Kidney (tissue), 22 donors: ENCODE measurements at places on chromosomes 16 and 17. TPM values are rescaled to one million over a fixed set of nuclear protein-coding genes. Genes with fewer than 3 reads are reported as not detected.
A peak's percentile ranks its signal among the peaks of the same experiment; 100 is the strongest.

GRCh38 chr17:14209215-14209614 is 27.4 kb downstream of the CDRT15 start:
- H3K27me3 ChIP-seq = no peaks in the 10 kb centered on the region
- no peak overlapping the region for H3K27ac ChIP-seq
- H3K4me1 ChIP-seq = no peaks in the 10 kb centered on the region
- DNase-seq = no peak
- H3K4me3 ChIP-seq = no peak overlapping the region

- no peaks in the 10 kb centered on the region for H3K36me3 ChIP-seq
- no peaks in the 10 kb centered on the region for H3K27me3 ChIP-seq
- no peak overlapping the region for H3K27ac ChIP-seq
- peaks cover 6% of the 10 kb centered on the region for H3K4me1 ChIP-seq
- H3K4me3 ChIP-seq = no peak overlapping the region
Observed at GRCh38 chr17:38417210-38417951, 10.9 kb upstream of the ARHGAP23 start.

GRCh38 chr16:1532771-1533170 is 695 bp upstream of the TMEM204 start:
- H3K36me3 ChIP-seq = no peaks in the 10 kb centered on the region
- DNase-seq = no peak
- H3K4me3 ChIP-seq = no peak overlapping the region

The KRT23 gene
- total RNA-seq = 4.2 TPM

GRCh38 chr16:81357711-81358260 is 43.0 kb downstream of the GAN start:
- peaks cover 3% of the 10 kb centered on the region for H3K36me3 ChIP-seq
- H3K27ac ChIP-seq = no peak overlapping the region
- no peak for DNase-seq
- H3K27me3 ChIP-seq = no peaks in the 10 kb centered on the region

DNA sequence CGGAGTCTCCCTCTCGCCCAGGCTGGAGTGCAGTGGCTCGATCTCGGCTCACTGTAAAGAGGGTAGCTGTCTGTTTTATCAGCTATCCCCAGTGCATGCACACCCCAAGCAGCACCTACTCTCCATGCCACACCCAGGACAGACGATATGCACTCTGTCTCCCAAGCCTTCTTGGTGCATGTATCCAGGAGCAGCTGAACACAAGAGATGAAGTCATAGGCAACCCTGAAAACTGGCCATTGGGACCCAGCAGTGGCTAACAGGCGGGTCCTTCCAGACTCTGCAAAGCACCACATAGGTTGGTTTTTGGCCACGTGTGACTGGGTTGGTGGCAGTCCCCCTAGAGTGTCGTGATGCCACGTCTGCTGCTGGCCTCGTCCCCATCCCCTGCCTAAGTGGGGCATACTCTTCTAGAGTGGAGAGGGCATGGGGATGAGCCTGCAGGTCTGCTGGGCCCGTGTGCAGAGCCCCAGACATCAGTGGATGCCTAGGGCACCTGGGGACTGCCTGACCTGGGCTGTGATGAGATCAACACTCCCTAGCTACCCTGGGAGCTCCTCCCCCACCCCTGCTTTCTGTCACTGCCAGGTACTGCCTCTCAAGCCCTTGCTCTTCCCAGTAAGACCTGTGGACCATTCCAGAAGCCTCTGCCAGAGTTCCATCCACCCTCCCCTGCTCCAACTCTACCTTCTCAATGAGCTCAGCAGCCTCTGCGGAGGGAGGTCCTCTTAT is 9.3 kb downstream of the PDE6G start:
- no peak overlapping the region for H3K27ac ChIP-seq
- H3K4me3 ChIP-seq = no peak overlapping the region
- peaks cover 11% of the 10 kb centered on the region for H3K27me3 ChIP-seq

GRCh38 chr17:63579633-63580032 is 21.1 kb upstream of the TACO1 start:
- H3K27me3 ChIP-seq = no peaks in the 10 kb centered on the region
- peaks cover 5% of the 10 kb centered on the region for H3K36me3 ChIP-seq
- DNase-seq = no peak

The SPATA22 gene
- 0.31 TPM for total RNA-seq

DNA sequence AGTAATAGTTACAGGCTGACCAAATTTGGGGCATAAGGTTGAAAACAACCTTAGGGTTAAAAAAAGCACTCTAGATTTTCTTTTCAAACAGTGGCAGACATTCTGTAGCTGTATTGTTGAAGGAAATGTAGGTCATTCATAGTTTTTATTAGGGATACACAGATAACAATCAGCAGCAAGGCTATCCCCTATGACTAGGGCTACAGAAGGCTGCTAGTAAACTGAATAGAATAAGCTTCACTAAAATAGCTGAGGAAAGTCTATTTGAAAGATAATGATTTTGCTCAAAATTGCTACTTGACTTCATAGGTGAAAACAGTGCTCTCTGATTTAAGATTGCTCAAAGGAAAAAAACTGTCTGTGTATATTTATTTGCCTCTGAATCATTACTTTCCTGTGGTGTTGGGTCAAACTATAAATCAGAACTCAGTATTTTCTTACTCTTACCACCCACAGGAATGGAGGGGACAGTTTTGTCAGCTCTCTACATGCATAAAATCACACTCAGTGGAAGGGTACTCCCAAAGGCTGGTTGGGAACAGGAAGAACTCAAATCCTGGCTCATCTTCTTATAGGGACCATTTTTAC is 24.8 kb downstream of the RPGRIP1L start:
- no peaks in the 10 kb centered on the region for H3K27me3 ChIP-seq
- no peaks in the 10 kb centered on the region for H3K4me1 ChIP-seq
- H3K36me3 ChIP-seq = no peaks in the 10 kb centered on the region
- DNase-seq = no peak
- no peak overlapping the region for H3K27ac ChIP-seq
- no peak overlapping the region for H3K4me3 ChIP-seq

DNA sequence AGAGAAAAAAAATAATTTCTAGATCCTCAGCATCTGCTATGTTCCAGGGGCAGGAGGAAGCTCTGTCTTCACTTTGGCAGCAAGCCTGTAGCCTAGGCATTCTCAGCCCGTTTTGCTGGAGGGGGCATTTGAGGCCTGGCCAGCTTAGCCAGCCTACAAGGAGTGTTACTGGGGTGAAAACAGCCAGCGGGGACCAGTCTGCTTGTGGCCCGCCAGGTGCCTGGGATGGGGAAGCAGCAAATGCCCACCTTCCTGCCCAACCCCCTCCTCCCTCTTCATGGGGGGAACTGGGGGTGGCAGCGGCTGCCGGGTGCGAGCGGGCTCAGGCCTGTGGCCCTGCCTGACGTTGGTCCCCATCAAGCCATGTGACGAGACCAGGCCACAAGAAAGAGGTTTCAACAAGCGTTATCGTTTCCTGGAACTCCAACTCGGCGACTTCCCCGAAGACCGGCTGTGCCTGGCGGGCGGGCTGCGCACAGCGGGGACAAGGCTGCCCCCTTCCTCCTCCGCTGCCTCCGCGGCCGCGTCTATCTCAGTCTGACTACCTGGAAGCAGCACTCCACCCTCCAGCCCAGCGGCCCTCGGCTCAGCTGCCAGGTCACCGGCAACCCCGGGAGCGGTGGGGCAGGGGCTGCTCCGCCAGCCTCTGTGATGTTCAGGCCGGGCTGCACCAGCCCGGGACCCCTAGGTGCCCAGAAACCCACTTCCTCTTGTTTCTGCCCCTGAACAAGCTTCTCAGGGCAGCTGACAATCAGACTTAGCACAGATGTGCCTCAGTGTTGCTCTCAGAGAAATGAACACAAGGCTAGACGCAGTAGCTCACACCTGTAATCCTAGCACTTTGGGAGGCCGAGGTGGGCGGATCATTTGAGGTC is 22.9 kb downstream of the SOCS1 start:
- H3K4me3 ChIP-seq = no peak overlapping the region
- peaks cover 5% of the 10 kb centered on the region for H3K4me1 ChIP-seq
- H3K27me3 ChIP-seq = no peaks in the 10 kb centered on the region
- H3K27ac ChIP-seq = no peak overlapping the region

The HOXB5 gene
- 27.0 TPM for total RNA-seq

DNA sequence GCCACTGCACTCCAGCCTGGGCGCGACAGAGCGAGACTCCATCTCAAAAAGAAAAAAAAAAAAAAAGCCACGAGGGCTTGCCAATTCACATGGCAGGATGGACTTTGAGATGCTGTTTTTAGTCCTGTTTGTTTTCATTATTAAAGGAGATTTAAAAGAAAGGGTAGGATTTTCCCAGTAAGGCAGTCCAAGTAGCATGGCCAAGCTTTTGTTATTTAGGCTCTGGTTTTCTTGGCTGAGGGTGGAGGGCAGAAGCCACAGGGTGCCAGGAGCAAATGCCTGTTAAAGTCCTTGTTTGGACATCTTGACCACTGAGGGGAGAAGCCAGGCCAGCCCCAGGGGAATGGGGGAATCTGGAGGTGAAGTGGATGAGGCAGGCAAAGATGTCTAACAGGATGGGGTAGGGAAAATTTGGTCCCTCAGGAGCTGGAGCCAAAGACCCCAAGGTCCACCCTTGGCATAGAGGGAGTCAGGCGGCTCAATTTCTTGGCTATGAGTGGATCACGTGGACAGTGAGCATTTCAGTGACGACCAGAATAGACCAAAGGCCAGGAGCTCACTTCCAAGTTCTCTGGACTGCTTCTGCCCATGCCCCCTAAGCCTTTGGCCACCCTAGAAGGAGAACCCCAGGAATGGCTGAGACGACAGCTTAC is 20.8 kb upstream of the PLLP start:
- H3K4me1 ChIP-seq = peaks cover 18% of the 10 kb centered on the region
- H3K27ac ChIP-seq = peak overlapping the region; percentile 95

The HAS3 gene
- total RNA-seq = 2.1 TPM

- H3K27ac ChIP-seq = no peak overlapping the region
- H3K4me1 ChIP-seq = no peaks in the 10 kb centered on the region
- H3K36me3 ChIP-seq = no peaks in the 10 kb centered on the region
- H3K4me3 ChIP-seq = no peak overlapping the region
Observed at GRCh38 chr16:28009586-28010373, 53.7 kb downstream of the GSG1L start.

The SLC43A2 gene
- 48.9 TPM for total RNA-seq

The PRCD gene
- total RNA-seq = 2.2 TPM

GRCh38 chr16:11949527-11949926 is 7.7 kb upstream of the NPIPB2 start:
- peak; percentile 45 for DNase-seq
- H3K4me3 ChIP-seq = no peak overlapping the region
- H3K4me1 ChIP-seq = no peaks in the 10 kb centered on the region
- no peaks in the 10 kb centered on the region for H3K36me3 ChIP-seq
- no peaks in the 10 kb centered on the region for H3K27me3 ChIP-seq

- no peaks in the 10 kb centered on the region for H3K4me1 ChIP-seq
- no peaks in the 10 kb centered on the region for H3K36me3 ChIP-seq
- H3K27ac ChIP-seq = no peak overlapping the region
- no peaks in the 10 kb centered on the region for H3K27me3 ChIP-seq
Observed at GRCh38 chr16:83561876-83562275, 245.9 kb upstream of the HSBP1 start.

The ZNF287 gene
- 8.7 TPM for total RNA-seq

GRCh38 chr17:40023590-40024292 is 8.5 kb downstream of the CSF3 start:
- no peak overlapping the region for H3K4me3 ChIP-seq
- DNase-seq = peak; percentile 62
- H3K36me3 ChIP-seq = peaks cover 9% of the 10 kb centered on the region
- no peaks in the 10 kb centered on the region for H3K4me1 ChIP-seq

The ST6GALNAC2 gene
- 28.6 TPM for total RNA-seq

GRCh38 chr17:30517786-30518185 is 40.6 kb downstream of the GOSR1 start:
- no peak overlapping the region for H3K4me3 ChIP-seq
- DNase-seq = no peak
- H3K27me3 ChIP-seq = no peaks in the 10 kb centered on the region
- no peaks in the 10 kb centered on the region for H3K4me1 ChIP-seq
- H3K36me3 ChIP-seq = peaks cover 34% of the 10 kb centered on the region

The EVPL gene
- 23.5 TPM for total RNA-seq

DNA sequence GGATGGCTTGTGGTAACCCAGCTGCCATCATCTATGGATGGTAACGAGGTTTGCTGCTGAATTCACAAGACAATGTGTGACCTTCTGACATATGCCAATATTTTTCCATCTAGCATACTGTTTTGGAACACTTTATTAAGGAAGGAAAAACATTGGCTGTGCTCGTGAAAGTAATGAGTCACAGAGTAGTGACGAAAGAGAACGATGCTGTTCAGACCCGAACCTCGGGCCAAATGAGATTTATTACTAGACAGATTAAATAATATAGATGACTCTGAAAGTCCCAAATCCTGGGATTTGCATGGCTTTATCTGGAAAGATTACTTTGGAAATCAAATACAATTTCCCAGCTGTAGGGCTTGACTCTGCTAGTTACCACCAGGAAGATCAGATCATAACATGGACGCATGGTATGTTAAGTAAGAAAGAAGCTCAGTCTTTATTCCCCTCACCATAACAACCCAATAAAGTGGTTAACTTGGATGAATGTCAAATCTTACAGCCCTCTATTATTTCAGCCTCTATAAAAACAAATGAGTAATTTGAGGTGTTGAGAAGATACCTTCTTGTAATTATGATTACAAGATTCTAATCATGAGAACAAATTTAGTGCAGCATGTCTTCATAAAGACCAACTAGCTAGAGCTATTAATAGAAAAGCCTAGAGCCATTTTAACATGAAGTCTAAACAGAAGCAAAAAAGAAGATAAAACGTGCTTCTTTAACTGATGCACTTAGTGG is 32.6 kb downstream of the ERN1 start:
- no peaks in the 10 kb centered on the region for H3K4me1 ChIP-seq
- no peaks in the 10 kb centered on the region for H3K27me3 ChIP-seq
- H3K4me3 ChIP-seq = no peak overlapping the region
- no peak for DNase-seq
- H3K36me3 ChIP-seq = no peaks in the 10 kb centered on the region
- no peak overlapping the region for H3K27ac ChIP-seq

DNA sequence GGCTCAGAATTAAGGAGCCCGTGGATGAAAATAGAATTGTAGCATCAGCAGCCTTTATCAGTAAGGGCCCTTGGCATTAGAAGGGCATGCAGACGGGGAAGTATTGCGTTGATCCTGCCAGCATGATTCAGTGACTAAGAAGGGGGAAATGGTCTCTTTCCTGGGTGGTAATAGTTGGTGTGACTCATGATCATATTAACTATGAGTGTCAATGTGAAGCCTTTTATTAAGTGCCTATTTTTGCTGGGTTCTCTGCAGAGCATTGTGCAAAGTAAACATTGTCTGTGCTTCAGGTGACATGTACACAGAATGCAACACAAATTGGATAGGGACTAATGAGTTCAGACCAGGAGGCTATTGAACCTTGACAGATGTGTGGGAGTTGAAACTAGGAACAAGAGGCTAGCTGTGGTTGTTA is 24.5 kb downstream of the RCVRN start:
- no peak overlapping the region for H3K27ac ChIP-seq
- no peaks in the 10 kb centered on the region for H3K36me3 ChIP-seq
- no peak overlapping the region for H3K4me3 ChIP-seq
- no peak for DNase-seq

- H3K4me3 ChIP-seq = peak within 1 kb of the TSS; percentile 76
- H3K27ac ChIP-seq = peak within 1 kb of the TSS; percentile 71
- H3K36me3 ChIP-seq = peaks cover 59% of the 10 kb centered on the region
- peaks cover 19% of the 10 kb centered on the region for H3K4me1 ChIP-seq
Observed at GRCh38 chr16:57462209-57462977, at the start of gene POLR2C. TSS of gene POLR2C (plus strand) at chr16:57462679. CDS start at chr16:57462725, 46 bp downstream.

The IL21R gene
- total RNA-seq = 3.0 TPM
